ENCODE measurements at places on chromosomes 5 and 9.

DNA sequence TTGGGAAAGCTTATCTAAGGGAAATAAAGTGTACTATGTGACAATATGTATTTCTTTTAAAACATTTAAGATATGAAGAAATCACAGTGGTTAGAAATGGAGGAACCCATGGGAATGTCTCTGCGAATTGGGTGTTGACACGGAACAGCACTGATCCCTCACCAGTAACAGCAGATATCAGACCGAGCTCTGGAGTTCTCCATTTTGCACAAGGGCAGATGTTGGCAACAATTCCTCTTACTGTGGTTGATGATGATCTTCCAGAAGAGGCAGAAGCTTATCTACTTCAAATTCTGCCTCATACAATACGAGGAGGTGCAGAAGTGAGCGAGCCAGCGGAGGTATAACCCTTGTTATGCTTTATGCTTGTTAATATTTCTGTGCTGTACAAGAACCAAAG, 69.9 kb downstream of the ADGRV1 start:
- no peak for DNase-seq

DNA sequence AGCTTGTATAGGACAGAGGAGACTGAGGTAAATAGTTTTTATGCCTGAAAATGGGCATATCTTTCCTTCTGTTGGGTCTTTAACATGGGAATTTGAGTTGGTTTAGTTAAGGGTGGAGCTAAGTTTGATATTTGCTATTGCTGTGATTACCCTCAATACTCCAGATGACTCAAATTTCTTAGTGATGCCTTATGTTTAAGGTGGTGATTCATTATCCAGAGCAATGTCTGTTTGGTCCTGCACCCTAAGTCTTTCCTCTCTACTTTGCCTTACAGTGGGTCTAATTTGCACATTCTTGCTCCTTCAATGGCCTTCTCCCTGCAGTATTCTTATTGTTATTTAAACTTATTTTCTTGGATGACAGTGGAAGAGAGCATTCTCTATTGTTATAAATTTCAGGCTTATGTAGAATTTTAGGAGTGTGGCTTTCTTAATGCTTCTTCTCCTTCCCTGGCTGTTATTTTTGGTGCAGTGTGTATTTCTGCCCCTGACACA, 312.9 kb upstream of the RPS23 start:
- DNase-seq = no peak

- DNase-seq = no peak
Measured at GRCh38 chr5:538801-539468, 14.7 kb upstream of the SLC9A3 start.

- DNase-seq = peak; percentile 39
Measured at GRCh38 chr9:127451858-127452656, 747 bp downstream of the LRSAM1 start.

GRCh38 chr5:83434946-83435345, 36.6 kb upstream of the VCAN start:
- DNase-seq = no peak

- DNase-seq = no peak
Measured at GRCh38 chr5:72407078-72407477, 86.9 kb downstream of the PTCD2 start.

- no peak for DNase-seq
Measured at GRCh38 chr5:174892742-174893141, 168.4 kb downstream of the MSX2 start.

DNA sequence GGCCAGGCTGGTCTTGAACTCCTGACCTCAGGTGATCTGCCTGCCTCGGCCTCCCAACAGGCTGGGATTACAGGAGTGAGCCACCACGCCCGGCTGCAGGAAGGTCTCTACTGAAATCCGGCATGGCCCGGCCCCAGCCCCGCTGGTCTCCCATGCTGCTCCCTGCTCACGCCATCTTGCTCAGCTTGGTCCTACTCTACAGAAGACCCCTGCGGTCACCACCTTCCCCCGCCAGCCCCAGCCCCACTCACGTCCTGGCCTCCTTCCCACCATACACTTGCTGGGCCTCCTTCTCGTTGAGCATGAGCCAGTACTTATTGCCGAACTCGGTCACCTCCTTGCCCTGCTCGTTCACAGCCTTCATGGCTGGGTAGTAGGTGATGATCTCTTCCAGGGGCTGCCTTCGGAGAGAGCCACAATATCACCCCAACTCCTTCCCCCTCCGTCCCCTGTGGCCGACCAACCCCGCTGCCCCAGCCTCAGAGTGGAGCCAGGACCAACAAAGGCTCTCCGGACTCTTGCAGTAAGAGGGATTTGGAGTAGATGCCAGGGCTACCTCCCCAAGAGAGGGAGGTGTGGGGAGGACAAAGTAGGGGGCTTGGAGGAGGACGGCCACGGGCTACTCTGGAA, 4.0 kb downstream of the PTGES2 start:
- no peak for DNase-seq

DNA sequence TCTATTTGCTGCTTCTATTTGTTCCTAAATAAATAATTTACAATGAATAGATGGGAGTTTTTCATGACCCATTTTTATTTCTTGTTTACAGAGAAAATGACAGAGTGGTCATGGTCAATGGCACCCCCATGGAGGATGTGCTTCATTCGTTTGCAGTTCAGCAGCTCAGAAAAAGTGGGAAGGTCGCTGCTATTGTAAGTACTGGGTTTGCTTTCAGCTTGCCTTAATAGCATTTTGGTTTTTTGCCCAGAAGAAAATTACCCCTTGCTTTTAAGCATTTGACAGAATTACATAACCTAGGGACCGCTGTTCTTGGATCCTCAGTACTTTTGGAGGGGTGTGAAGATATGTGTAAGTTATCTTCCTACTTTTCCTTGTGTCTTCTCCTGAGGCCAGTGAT, 44.1 kb downstream of the TJP2 start:
- no peak for DNase-seq

GRCh38 chr9:137781906-137782585, 95.5 kb upstream of the CACNA1B start:
- no peak for DNase-seq
